ENCODE measurements at places on chromosomes 1 and 21.
A peak's percentile ranks its signal among the peaks of the same experiment; 100 is the strongest.

DNA sequence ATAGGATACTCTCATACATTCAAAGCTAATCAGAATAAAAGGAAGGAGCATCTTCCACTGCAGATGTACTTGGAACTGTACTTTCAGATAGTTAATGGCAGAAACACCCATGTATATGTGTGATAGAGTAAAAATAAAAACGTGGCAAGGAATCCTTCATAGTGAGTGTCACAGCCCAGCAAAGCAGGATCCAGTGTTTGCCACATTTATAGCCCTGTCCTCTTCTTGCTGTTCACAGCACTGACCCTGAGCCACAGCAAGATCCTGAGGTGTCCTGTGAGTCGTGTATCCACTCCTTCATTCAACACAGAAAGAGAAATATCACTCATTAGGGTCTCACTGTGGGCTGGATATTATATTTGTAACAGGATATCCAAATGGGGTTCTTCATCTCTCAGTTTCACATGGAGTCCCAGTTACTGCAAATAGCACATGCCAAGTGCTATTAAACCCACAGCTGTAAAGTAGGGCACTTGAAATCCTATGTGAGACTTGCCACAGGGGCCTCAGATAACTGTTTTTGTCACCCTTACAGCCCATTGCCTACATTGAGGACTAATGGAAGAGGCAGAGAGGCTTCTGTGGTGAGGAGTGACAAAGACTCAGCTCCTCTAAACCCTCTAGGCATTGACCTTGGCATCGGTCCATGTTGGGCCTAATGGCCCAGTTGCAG is 41.3 kb downstream of the CYP2J2 start:
- no peak for DNase-seq

GRCh38 chr1:231172411-231172810 is 10.6 kb downstream of the TRIM67 start:
- DNase-seq, result no peak

DNA sequence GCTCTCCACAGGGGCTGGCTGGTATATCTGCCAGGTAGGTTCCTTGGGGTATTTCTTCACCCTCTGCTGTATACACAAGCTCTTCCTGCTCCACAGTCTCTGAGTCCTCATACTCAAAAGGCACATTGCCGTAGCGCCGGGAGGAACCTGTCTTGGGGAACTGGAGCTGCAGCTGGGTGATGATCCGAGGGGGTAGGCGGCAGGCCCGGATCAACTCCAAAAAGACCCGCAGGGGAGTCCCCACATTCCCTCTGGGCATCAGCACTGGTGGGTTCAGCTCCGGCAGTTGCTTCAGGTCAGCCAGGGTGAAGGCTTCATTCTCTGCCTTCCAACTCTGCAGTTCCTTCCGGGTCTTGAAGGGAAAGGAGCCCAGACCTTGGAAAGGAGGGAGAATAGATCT is 2.9 kb downstream of the GPATCH3 start:
- no peak for DNase-seq

GRCh38 chr1:3319874-3320245 is 134.6 kb upstream of the ARHGEF16 start:
- DNase-seq, result no peak

DNA sequence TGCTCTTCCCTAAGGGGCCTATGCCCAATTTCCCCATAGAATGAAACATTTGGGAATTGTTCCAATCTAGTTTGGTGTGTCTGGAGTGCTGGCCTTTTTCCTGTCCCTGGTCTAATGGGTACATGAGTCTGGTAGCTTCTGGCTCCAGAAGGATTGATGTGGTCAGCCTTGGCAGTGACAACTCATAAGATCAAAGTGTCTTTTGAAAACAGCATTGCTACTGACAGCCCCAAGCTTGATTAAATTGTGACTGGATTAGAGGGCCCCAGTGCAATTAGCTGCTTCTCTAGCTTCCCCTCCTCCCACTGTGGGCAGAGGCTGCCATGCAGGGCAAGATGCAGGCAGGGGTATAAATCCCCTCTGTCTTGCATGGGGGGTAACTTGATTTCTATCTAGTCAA is 130.9 kb downstream of the UCK2 start:
- no peak for DNase-seq

DNA sequence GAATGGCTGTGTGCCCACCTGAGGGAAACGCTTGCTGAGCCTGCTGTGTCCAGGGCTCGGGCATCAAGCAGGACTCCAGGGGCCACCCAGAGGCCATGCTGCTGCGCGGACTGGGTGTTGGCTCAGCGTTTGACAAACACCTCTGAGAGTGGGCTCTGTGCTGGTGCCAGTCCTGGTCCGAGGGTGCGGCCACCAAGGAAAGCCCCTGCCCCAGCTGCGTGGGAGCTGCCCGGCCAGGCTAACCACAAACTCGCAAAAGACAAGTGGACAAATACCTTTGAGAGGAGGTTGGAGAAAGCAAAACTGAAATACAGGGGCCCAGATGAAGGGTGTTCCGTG is 65.6 kb upstream of the TTC34 start:
- no peak for DNase-seq

- DNase-seq, result no peak
These were observed 1574.2 kb downstream of the PLA2G4A start for GRCh38 chr1:188402986-188403385.

- peak; percentile 25 for DNase-seq
These were observed 88.0 kb upstream of the SLFNL1 start for GRCh38 chr1:41109310-41110197.

GRCh38 chr1:230573658-230574057 is 68.6 kb upstream of the COG2 start:
- no peak for DNase-seq

GRCh38 chr1:239861985-239862384 is 229.7 kb upstream of the FMN2 start:
- no peak for DNase-seq

DNA sequence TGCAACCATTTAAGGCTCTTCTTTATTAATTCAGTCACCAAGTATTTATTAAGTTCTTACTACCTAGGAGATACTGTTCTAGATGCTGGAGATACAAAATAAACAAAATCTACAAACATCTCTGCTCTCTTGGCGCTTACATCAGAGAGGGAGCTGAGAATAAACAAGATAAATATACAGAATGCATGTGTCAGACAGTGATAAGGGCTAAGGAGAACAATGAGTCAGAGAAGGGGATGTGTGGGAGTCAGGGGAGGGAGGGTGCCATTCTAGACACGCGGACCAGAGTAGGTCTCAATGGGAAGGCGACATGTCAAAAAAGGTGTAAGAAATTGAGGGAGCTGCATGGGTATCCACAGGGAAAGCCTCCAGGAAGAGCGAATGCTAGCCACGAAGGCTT is 393.2 kb downstream of the RWDD3 start:
- no peak for DNase-seq

- DNase-seq, result no peak
These were observed 22.6 kb downstream of the RIPK4 start for GRCh38 chr21:41744028-41744930.

DNA sequence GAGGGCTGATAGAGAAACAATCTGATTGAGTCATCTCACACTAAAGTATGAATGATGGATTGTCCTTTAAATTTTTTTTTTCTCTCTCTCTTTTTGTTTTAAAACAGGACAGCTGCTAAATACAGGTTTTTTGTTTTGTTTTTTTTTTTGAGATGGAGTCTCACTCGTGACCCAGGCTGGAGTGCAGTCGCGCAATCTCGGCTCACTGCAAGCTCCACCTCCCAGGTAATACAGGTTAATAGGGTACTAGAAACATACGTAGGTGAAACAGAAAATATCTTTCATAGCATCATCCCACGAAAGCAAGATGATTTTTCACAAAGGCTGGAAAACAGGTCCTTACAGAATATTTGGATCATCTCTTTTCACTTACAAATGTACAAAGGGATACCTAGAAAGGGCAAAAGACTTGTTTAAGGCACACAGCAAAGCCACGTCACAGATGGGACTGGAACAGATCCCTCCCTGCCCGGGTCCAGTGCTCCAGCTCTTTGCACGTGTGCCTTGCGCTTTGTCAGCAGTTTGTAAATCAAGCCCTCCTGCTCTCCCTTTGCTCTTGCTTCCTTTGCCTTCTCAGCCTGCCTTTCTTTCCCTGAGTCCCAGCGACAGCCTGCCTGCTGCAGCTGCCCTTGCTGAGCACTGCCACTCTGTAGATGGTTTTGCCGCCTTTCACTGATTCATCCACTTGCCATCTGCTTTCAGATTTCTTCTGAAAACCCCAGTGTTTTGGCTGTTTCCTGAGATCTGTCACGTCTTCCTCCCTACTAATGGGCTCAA is 171.3 kb upstream of the BEND5 start:
- peak; percentile 20 for DNase-seq

DNA sequence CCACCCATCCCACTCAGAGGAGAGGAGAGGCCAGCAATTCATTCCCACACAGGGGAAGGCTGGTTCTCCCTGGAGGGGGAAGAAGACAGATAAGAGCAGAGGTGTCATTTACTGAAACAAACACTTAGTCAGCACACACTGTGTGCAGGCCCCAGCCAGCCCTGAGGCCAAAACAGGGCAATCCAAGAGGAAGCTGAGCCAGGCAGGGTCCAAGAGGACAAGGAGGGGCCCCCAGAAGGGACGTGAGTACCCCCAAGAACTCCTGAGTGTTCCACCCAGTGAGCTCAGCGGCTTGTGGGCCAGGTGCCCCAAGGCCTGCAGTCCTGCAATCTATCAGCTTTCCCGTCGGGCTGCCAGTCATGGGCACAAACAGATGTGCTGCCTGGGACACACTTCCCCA is 15.8 kb downstream of the ADGRB2 start:
- no peak for DNase-seq

DNA sequence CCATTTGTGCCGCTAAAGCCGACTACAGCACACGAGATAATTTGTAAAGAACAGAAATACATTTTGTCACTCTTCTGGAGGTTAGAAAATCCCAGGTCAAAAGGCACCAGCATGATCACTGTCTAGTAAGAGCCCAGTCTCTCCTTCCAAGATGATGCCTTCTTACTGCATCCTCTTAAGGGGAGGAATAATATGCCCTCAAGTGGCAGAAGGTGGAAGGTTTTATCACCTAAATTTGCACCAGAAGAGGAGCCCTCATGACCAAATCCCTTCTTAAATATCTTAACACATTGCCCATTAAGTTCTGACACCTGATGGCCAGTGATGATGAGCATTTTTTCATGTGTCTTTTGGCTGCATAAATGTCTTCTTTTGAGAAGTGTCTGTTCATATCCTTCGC is 326.7 kb upstream of the RGS18 start:
- no peak for DNase-seq

- no peak for DNase-seq
These were observed 43.7 kb upstream of the COL6A1 start for GRCh38 chr21:45937721-45938452.

DNA sequence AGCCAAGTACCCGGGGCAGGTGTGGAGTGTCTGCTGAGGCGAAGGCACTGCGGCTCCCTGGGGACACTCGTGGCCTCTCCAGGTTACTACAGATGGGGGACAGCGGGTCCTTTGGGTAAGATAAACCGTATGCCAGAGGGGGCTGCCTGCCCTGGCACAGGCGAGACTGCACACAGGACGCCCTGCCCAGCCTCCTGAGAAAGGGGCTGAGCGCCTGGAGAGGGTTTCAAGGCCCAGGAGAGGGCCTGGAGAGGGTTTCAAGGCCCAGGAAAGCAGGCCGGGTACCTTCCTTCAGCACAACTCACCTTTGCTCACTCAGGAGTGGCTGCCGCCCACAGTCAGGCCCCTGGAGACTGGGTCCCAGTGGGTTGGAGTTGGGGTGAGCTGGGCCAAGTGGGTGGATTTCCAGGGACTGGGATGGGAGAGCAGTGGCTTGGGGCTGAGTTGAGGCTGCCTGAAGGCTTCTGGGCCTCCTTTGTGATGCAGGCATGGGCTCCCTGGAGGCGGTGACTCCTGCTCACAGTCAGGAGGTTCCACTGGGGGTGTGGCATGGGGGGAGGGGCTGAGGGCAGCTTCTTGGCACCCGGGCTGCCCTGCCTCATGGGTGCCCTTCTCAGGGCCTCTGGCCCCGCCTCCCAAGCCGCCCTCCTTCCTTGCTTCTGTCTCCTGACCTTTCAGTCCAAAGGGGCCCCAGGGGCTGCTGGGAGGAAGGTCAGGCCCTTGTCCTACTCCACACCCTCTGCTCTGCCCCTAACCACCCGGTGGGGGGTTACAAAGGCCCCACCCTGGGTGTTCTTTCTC is at the start of gene MMEL1:
TSS of gene MMEL1 (minus strand) at position 456 of the 801 bp plus-strand sequence. CDS start 3,532 bp downstream, outside the sequence.
- DNase-seq, result no peak

- DNase-seq, result no peak
These were observed 36.1 kb upstream of the TTC22 start for GRCh38 chr1:54837002-54837853.

DNA sequence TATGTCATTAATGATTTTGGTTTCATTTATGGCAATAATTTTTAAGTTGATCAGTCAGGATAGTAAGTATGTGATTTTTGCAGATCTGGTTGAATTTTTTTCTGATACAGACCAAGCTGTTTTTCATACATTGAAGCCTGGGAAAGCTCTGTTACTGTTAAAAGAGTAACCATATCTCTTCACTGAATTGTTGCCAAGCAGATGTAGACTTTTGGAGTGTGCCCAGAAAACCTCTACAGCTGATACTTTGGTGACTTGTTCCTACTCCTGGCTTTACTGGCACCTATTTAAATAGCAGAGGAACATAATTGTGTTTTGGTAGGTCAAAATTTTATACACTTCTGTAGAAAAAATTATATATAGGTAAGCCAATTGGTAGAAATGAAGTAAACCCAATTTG is 49.4 kb downstream of the NFIA start:
- DNase-seq, result no peak

DNA sequence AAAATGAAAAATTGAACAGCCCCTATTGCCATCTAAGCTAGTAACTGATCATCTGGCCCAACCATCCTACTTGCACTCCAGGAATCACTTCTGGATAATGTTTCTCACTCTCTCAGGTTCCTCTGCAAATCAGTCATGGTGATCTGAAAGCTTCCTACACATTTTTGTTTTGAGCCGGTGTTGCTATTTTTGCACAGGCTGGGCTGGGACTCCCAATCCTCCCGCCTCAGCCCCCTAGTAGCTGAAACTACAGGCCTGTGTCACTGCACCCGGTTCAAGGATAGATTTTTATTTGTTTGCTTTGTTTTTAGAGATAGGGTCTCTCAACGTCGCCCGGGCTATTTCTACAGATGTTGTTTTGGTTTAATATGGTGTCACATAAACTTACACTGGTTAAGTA is 40.5 kb upstream of the HMCN1 start:
- DNase-seq, result no peak

GRCh38 chr1:99565606-99566289 is 80.2 kb upstream of the PALMD start:
- DNase-seq, result no peak

DNA sequence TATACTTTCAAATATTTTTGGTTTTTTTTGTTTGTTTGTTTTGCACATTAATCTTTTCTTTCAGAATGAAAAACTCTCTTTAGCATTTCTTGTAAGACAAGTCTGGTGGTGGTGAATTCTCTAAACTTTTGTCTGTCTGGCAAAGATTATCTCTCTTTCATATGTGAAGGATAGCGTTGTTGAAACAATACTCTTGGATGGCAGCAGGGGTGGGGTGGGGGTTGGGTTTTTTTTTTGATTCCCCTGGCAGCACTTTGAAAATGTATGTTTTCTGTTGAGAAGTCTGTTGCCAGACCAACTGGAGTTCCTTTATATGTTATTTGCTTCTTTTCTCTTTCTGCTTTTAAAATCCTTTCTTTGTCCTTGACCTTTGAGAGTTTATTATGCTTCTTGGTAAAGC is 160.2 kb downstream of the VAV3 start:
- DNase-seq, result no peak
